ENCODE measurements at places on chromosomes 3 and 15.
A peak's percentile ranks its signal among the peaks of the same experiment; 100 is the strongest.

GRCh38 chr3:85100316-85100715 is 141.5 kb downstream of the CADM2 start:
- no peak for DNase-seq

- no peak for DNase-seq
Observed at GRCh38 chr15:67639591-67639990, 97.1 kb downstream of the MAP2K5 start.

GRCh38 chr3:69172058-69172457 is 49.7 kb upstream of the LMOD3 start:
- DNase-seq, result no peak

GRCh38 chr3:58008141-58009025 is at the start of gene FLNB:
Gene FLNB (plus strand): TSS chr3:58008422. CDS start chr3:58008565, 143 bp downstream.
- peak; percentile 61 for DNase-seq

DNA sequence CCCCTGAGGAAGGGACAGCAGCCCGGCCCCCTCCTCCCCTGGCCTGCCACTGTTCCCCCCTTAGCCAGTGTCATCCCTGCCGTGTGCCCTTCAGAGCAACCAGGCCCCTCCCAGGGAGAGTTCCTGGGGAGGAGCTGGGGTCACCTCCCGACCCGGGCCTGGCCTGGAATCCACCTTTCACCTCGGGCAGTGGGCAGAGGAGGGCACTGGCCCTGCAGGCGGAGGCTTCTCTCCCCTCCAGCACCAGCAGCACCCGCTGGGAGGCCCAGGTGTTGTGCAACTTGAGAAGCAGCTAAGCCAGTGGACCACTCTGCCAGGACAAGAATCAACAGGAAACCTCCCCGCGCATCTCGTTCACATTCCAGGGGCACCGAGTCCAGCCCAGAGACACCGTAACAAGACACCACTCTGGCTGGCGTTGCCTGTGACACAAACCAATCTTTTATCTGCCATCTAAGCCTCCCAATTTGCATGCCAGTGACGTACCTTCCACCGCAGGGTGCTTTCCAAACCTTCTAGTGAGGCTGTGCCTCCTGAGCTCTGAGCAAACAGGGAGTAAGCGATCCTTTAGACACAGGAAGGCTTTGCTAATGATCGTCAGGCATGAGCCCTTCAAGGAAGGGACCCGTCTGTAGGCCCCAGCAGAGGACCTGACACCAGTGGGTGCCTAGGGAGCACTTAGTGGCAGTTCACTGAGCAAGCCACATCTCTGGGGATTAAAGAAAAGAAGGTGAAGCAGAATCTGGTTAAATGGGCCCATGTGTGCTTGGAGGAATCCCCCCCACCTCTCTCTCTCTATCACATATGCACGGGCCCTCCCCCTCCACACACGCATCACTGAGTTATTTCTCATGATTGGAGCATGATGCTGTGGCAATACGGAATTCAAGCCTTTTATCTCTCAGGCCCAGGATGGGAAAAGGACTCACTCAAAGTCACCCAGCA is 98.9 kb upstream of the TLE3 start:
- DNase-seq, result peak; percentile 86

- no peak for DNase-seq
Observed at GRCh38 chr3:58034738-58035523, 26.7 kb downstream of the FLNB start.

DNA sequence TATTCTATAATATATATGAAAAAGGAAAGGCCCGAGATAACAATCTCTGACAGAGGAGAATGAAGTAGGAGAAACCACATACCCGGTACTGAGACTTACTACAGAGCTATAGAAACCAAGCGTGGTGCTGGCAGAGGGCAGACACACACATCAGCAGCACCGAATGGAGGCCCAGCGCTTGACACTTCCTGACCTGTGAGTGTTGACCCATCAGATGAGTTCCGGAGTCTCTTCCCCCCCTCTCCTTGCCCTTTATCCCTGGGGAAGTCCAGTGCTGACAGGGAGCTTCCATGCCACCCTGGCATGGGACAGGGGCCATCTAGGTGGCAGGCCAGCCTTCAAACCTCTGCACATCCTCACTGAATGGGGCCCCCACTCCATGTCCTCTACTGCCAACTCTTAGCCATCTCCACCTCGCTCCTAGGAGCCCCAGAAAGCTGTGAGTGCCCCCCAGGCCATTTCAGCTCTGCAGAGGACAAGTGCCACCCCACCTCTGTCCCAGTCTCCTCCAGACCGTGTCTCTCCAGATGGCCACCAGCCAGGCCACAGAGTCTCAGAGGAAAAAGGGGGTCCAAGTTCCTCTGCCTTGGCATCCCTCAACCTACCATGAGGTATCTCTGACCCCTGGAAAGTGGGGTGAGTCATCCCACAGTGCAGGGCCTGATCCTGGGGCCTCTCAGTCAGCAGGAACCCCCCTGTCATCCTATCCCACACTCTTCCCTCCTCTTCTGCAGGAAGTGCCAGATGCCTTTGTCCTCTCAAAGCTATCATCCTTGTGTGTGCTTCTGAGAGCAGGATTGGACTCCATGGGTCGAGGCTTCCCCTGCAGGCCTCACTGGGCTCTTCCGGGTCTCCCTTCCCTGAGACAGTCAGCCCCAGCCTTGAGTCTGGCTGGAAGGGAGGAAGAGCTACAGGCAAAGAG is 116.5 kb upstream of the ALDH1A3 start:
- DNase-seq, result no peak

GRCh38 chr3:12722226-12722625 is 36.8 kb downstream of the TMEM40 start:
- DNase-seq, result no peak

GRCh38 chr15:50431204-50431603 is 7.0 kb downstream of the USP8 start:
- DNase-seq, result no peak

DNA sequence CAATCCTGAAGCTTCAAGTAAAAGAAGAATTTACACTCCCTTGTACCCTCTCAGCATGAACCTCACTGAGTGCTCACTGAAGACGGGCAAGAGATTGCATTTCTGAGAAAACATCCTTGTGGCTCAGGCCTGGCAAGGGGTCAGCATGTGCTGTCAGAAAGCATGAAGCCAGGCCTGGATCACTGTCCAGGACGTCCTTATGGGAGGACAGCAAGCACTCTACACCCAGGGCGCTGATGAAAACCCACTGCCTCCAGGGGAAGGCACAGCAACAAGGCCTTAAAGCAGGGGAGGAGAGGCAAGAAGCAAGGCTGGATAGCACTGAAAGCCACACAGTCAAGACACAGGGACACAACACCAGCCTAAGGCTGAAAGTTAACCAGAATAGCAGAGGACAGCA is 315.4 kb downstream of the OCA2 start:
- DNase-seq, result no peak

DNA sequence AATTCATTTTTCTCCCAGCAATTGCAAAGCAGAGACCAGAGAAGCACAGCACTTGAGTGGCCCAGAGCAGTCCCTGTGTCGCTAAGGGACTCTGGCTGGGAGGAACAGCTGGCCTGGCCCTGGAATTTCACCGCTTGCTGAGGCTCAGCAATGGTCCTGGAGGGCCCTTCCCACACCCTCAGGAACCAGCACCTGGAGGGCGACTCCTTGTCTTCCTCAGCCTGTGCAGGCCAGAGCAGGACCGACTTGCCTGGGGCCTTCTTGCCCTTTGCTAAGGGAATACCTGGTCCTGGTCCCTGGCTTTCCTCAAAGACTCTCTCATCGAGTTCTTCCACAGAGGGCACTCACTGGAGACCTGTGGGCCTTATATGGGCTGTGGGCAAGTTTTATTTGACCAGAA is 294.6 kb downstream of the RPLP1 start:
- DNase-seq, result no peak

DNA sequence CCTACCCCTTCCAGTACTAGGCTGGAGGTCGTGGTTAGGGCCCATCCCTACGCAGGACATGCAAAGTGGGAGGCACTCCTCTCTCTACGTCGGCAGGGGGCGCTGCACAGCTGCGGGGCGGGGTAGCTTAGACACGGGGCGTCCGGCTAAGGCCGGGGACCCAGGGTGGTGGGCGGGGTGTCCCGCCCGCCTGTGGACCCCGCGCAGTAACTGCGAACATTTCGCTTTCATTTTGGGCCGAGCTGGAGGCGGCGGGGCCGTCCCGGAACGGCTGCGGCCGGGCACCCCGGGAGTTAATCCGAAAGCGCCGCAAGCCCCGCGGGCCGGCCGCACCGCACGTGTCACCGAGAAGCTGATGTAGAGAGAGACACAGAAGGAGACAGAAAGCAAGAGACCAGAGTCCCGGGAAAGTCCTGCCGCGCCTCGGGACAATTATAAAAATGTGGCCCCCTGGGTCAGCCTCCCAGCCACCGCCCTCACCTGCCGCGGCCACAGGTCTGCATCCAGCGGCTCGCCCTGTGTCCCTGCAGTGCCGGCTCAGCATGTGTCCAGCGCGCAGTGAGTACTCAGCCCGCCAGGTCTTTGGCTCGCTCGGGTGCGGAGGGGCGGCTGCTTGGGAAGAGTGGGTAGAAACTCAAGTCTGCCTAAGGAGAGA is at the start of gene IL12A:
Gene IL12A (plus strand): TSS at position 219 of the 655 bp plus-strand sequence.
- DNase-seq, result no peak

- DNase-seq, result no peak
Observed at GRCh38 chr15:92579486-92579885, 76.1 kb downstream of the FAM174B start.

- peak; percentile 80 for DNase-seq
Observed at GRCh38 chr3:69080233-69080920, at the start of gene UBA3. Gene UBA3 (minus strand): TSS chr3:69080365. CDS start chr3:69080353, 12 bp downstream.

DNA sequence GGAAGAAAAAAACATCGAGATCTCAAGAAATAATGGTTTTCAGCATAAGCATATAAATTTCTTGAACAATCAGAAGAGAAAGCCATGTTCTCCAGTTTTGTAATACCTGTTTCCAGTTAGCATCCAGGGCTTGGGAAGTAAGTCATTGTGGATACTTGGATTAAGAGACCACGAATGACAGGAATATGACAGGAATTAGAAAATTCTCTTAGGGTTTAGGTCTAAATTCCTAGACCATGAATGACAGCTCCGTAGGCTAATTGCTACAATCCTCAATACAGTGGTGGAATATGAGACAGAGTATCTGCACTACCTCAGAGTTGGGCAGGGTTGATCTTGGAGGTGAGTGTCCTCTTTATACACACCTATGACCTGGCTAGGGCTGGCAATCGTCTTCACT is 517.5 kb downstream of the NTRK3 start:
- DNase-seq, result no peak

DNA sequence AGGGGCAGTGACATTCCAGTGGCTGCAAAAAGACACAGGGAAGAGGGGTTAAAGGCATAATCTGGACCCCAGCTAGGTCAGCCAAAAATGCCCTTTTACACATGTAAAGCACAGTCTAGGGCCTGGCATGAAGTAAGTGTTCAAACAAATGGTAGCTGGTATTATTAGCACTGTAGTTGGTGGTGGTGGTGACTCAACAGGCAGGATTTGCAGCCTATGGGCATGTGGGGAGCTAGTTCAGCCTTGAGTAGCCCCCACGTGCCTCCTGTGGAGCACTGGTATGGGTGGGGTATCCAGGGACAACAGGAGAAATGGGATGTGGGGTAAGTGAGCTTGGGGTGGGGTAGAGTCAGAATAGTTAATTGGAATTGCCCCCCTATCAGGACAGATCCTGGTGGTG is 27.6 kb downstream of the DNASE1L3 start:
- DNase-seq, result no peak

- DNase-seq, result peak; percentile 67
Observed at GRCh38 chr15:65101411-65101890, 13.5 kb downstream of the UBAP1L start.

GRCh38 chr3:13078163-13078905 is 5.1 kb upstream of the IQSEC1 start:
- no peak for DNase-seq

DNA sequence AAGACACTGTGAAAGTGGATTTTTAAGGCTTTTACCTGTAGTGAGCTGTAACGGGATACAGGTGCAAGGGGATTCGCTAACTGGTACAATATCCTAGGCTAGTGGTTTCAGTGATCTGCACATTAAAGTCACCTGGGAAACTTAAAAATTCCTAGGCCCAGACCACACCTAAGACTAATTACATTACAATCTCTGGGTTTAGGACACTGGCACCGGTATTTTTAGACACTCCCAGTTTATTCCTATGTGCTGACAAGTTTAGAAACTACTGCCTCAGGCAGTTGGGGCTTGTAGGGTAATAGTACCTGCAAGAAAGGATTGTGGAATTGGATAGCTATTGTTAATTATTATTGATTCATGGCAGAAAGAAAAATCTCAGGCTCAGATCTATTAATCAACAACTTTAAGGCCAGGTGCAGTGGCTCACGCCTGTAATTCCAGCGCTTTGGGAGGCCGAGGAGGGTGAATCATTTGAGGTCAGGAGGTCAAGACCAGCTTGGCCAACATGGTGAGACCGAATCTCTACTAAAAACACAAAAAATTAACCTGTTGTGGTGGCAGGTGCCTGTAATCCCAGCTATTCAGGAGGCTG is 50.4 kb upstream of the CASR start:
- DNase-seq, result no peak

GRCh38 chr3:103617961-103618360 is 1183.1 kb downstream of the ZPLD1 start:
- no peak for DNase-seq

GRCh38 chr15:28881170-28881569 is 4.6 kb upstream of the APBA2 start:
- no peak for DNase-seq

DNA sequence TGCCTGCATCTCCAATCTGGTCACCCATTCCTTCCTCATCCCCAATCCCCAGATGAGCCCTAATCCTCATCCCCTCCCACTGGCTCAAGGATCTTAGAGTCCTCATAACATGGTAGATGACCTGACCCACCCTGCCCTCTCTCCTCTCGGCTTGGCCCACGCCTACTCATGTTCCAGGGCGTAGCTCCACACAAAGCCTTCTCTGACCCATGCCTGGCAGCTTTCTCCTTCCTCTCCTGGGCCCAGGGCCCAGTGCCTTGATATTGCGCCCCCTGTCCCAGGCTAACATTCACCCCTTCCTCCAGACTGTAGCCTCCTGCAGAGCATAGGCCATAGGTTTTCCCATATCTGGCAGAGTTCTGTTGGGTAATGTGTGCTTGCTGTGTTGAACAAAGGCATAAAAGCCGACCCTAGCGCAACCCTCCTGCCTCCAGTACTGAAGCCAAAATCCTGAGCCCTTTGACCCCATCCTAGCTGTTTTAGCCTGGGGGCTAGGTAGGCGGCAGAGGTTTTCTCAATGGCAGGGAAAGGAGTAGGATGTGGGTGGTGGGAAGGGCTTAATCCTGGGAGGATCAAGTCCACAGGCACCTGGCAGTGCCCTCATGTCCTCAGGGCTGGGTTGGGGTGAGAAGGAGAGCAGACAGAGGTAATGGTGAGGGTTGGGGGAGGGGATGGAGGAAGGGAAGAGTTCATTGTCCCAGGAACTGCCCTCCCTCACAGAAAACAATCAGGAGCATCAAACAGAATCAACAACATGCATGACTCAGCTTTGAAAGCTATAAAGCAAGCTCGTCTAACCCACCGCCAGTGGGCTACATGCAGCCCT is 35.5 kb downstream of the MESD start:
- no peak for DNase-seq

GRCh38 chr3:157632075-157632474 is 128.9 kb upstream of the VEPH1 start:
- no peak for DNase-seq

DNA sequence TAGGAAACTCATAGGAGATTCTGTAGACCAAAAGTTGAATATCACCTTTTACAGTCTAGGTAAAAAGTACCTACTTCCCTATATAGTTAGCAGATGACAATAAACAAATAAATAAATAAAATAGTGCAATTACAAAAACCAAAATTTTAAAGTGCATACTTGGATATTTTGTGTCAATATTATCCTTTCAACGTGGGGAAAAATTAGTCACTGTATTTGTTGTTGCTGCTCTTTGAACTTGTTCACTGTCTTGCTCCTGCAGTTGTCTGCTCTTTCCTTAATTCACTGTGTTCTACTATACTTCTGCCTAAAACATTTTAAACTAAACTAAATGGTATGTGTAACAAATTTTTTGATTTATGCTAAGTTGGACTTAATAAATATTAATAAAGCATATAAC is 889.0 kb downstream of the ROBO1 start:
- DNase-seq, result no peak

Data from renal cortex interstitium (tissue), 15 donors.